ENCODE measurements at places on chromosomes 4 and X.

DNA sequence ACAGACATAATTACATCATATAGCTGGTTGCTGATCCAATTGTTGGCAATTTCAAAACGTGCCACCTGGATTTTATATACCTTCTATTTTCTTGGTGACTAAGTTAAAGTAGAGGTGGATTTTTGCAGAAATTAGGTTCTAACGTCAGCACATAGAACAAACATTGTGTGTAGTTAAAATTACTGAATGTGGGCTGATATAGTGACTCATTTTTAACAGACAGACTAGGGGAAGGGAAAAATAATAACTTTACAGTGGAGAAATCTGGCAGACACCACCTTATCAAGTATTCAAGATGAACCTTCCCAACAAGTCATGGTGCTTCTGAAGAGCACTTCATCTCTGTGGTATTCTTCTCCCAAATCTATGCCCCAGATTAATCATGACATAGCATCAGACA is 134.5 kb downstream of the UCHL1 start:
- no peak for DNase-seq

DNA sequence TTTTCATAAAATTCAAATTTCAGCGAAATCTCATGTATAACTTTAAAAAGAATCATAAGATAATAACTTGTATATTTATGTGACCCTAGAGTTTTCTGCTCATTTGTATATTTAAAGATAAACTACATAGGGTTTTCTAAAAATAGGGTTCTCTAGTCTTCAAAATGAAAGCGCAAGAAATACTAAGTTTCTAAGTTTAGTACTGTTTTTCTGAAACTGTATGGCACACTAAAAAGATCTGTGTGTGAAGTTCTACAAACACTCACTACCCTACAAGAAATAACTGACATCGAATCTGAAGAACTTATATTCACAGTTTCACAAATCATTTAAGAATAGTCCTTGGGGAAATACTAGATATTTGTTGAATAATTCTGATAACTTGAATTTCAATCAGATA is 38.7 kb upstream of the NDST4 start:
- DNase-seq = no peak

DNA sequence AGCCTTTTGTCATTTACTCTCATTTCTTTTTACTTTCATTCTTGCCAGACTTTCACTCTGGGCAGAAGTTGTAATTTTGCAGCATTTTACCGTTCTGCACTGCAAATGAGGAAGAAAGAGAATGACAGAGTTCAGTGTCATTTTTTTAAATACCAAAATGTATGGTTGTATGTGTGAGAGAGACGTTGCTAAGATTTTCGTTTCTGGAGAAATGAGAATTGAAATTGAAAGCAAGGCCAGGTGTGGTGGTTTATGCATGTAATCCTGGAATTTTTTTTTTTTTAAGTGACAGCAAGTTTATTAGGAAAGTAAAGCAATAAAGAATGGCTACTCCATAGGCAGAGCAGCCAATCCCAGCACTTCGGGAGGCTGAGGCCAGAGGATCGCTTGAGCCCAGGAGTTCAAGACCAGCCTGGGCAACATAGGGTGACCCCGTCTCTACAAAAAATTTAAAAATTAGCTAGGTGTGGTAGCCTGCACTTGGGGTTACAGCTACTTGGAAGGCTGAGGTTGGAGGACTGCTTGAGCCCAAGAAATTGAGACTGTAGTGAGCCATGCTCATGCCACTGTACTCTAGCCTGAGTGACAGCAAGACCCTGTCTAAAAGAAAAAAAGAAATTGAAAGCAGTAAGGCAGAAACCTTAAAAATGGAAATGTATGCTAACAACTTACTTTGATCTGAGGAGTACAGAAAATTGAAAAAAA is 12.9 kb downstream of the DCK start:
- no peak for DNase-seq

- DNase-seq = no peak
These were observed 101.3 kb downstream of the NYX start for GRCh38 chrX:41548411-41548810.

- no peak for DNase-seq
These were observed 17.8 kb downstream of the PDCL2 start for GRCh38 chr4:55574252-55574651.
